ENCODE measurements at places on chromosomes 7 and 10.

DNA sequence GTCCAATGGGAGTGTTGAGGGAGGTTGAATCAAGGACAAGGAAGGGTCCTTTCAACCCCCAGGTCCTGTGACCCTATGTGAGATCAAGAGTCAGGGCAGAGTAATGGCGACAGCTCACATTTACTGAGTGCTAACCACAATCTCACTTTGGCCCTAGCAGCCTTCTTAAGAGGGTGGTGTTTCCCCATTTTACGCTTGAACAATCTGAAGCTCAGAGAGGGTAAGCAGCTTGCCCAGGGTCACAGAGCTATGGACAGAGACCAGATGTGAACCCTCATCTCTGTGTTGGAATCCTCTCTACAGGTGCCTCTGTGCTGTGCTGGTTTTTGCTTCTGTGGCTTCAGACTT is 102.0 kb downstream of the GRK5 start:
- DNase-seq = no peak

GRCh38 chr7:75591467-75592255 is 99.5 kb downstream of the SPDYE5 start:
- no peak for DNase-seq

GRCh38 chr10:78472551-78472890 is 438.9 kb downstream of the RPS24 start:
- DNase-seq = no peak

- no peak for DNase-seq
Observed at GRCh38 chr10:96622013-96622787, 35.4 kb upstream of the TM9SF3 start.

GRCh38 chr10:33193701-33194521 is 140.6 kb downstream of the NRP1 start:
- no peak for DNase-seq

GRCh38 chr10:12768156-12769100 is 233.1 kb downstream of the CCDC3 start:
- DNase-seq = no peak

- no peak for DNase-seq
Observed at GRCh38 chr10:36182179-36182566, 540.1 kb upstream of the FZD8 start.

GRCh38 chr10:50421026-50421719 is 169.9 kb upstream of the ASAH2 start:
- DNase-seq = peak; percentile 37

GRCh38 chr7:79608005-79608404 is 154.5 kb upstream of the MAGI2 start:
- DNase-seq = no peak

- no peak for DNase-seq
Observed at GRCh38 chr7:36190447-36191291, 37.6 kb downstream of the EEPD1 start.

- no peak for DNase-seq
Observed at GRCh38 chr10:44056967-44057805, 327.7 kb downstream of the CXCL12 start.

GRCh38 chr10:101779544-101780186 is 3.6 kb downstream of the NPM3 start:
- DNase-seq = peak; percentile 98

DNA sequence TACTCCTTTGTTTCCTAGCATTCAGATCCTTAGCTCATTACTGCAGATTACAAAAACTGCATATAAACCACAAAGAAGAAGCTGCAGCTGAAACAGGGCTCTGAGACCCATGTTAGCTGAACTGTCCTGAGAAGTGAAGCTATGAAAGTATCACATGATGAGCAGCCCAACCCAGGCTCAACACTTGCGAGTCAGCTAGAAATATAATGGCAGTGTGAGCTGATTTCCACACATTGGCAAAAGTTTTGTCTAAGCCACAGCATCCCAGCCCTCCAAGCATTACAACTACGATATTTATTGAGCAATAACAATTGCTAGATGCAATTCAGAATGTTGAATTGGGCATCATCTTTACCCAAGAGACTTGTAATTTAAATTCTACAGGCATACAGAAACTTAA is 34.5 kb upstream of the SKAP2 start:
- no peak for DNase-seq

GRCh38 chr7:135364206-135364605 is 130.6 kb downstream of the STRA8 start:
- no peak for DNase-seq

GRCh38 chr7:70654979-70655378 is 477.0 kb upstream of the GALNT17 start:
- no peak for DNase-seq

GRCh38 chr7:17944720-17945119 is 4.4 kb upstream of the SNX13 start:
- no peak for DNase-seq

- DNase-seq = no peak
Observed at GRCh38 chr10:132211246-132211645, 24.5 kb downstream of the DPYSL4 start.

DNA sequence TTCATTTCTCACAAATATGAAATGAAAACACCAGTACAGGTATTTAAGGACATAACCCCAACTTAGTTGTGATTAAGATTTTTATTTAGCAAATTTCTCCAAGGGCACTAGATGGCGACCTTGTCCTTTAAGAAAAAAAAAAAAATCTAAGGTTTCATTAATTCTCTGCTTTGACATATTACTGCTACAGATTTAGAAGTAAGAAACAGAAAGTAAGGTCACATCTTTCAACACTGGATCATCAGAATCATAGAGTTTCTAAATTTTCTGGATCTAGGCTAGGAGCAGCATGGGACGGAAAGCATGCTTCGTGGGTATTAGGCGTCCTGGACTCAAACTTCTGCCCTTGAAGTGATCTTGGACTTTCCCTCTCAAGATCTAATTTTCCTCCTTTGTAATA is 85.5 kb upstream of the PRKG1 start:
- DNase-seq = no peak

DNA sequence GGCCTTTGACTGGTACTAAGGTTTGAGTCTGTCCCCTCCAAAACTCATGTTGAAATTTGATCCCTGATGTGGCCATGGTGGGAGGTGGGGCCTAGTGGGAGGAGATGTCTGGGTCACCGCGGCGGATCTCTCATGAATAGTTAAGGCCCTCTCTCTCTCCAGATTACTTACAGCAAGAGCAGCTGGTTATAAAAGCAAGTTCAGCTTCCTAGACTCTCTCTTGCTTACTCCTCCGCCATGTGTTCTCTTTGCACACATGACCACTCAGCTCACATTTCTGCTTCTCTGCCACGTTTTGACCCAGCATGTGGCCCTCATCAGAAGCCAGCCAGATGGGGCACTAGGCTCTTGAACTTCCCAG is 29.9 kb upstream of the ZMIZ1 start:
- DNase-seq = no peak

- no peak for DNase-seq
Observed at GRCh38 chr10:13453896-13454295, 74.9 kb downstream of the BEND7 start.

GRCh38 chr7:8000315-8000941 is 31.8 kb downstream of the GLCCI1 start:
- DNase-seq = no peak

DNA sequence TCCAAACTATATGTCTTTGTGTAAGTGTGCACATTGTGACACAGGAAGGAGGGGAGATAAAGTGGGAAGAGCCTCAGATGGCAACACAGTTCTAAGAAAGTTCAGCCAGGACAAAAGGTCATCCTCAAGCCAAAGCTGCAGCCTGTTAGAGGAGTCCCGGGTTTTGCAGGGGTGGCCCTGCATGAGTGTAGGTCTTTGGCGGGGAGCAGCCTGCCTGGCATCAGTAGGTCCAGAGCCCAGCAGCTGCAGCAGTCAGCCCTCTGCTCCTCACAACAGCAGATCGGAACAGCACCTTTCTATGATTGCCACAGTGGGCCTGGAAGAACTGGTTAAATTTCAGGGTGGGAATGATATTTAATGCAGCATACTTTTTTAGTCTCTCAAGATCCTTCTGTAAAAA is 13.5 kb upstream of the VDAC2 start:
- no peak for DNase-seq

DNA sequence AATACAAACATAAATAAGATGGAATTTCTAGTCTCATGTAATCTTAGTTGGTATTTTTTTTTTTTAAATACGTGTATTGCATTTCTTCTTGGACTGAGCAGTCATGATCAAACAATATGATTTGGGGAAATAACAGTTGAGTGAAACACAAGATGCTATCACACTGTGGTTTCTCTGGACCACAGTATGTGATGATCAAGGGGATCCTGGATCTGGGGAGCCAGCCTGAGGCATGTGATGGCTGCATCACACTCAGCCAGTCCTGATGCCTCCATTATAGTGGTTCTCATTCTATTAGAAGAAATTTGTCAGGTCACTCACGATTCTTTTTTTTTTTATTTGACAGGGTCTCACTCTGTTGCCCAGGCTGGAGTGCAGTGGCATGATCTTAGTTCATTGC is 495.9 kb upstream of the POT1 start:
- DNase-seq = no peak

DNA sequence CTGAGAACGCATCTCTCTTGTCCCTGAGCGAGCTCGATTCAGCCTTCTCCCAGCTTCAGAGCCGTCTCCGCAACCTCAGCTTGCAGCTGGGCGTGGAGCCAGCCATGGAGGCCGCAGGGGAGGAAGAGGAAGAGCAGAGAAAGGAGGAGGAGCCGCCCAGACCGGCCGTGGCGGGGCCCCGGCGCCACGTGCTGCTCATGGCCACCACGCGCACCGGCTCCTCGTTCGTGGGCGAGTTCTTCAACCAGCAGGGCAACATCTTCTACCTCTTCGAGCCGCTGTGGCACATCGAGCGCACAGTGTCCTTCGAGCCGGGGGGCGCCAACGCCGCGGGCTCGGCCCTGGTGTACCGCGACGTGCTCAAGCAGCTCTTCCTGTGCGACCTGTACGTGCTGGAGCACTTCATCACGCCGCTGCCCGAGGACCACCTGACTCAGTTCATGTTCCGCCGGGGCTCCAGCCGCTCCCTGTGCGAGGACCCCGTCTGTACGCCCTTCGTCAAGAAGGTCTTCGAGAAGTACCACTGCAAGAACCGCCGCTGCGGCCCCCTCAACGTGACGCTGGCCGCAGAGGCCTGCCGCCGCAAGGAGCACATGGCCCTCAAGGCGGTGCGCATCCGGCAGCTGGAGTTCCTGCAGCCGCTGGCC is 43.2 kb downstream of the CHST3 start:
- DNase-seq = no peak

- no peak for DNase-seq
Observed at GRCh38 chr7:98329791-98330373, 48.4 kb downstream of the BRI3 start.

DNA sequence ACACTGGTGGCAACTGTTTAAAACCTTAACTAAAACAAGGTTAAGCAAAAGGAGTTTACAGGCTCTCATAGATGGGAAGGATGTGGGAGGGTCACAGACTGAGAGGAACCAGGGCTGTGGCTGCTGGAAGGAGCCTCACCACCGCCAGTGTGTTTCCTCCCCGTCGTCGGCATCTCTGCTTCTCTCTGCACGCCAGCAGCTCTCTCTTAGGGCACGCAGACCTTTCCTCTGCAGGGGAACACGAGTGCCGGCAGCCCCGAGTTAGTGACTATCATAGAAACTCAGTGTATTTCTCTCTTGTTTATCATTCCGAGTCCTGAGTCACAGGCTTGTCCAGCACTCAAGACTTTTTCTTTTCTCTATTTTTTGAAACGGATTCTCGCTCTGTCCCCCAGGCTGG is 8.1 kb upstream of the SH2D4B start:
- no peak for DNase-seq

- no peak for DNase-seq
Observed at GRCh38 chr10:110845192-110845755, 26.5 kb upstream of the PDCD4 start.

DNA sequence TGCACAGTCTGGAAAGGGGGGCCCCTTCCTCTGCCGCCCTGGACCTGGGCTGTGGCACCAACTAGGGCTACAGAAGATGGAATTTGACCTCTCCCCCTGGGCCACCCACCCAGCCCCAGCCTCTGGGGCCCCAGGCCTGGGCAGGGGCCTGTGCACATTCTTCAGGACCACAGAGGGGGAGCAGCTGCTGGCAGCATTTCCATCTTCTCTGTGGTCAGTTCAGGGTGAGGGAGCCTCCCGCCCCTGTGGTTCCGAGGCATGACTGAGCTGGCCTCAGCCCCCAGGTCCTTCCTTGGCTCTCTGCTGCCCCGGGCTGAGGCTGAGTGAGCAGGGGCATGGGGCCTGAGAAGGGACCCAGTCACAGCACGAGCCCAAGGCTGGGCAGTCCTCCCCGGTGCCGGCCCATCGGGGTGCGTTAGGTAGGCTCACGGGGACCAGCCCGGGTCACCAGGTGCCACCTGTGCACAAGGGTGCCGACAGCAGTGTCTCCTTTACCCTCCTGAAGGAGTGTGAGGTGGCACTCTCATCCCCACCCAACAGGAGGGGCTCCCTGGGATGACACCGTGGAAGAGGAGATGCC is 63.2 kb downstream of the UNCX start:
- DNase-seq = no peak

DNA sequence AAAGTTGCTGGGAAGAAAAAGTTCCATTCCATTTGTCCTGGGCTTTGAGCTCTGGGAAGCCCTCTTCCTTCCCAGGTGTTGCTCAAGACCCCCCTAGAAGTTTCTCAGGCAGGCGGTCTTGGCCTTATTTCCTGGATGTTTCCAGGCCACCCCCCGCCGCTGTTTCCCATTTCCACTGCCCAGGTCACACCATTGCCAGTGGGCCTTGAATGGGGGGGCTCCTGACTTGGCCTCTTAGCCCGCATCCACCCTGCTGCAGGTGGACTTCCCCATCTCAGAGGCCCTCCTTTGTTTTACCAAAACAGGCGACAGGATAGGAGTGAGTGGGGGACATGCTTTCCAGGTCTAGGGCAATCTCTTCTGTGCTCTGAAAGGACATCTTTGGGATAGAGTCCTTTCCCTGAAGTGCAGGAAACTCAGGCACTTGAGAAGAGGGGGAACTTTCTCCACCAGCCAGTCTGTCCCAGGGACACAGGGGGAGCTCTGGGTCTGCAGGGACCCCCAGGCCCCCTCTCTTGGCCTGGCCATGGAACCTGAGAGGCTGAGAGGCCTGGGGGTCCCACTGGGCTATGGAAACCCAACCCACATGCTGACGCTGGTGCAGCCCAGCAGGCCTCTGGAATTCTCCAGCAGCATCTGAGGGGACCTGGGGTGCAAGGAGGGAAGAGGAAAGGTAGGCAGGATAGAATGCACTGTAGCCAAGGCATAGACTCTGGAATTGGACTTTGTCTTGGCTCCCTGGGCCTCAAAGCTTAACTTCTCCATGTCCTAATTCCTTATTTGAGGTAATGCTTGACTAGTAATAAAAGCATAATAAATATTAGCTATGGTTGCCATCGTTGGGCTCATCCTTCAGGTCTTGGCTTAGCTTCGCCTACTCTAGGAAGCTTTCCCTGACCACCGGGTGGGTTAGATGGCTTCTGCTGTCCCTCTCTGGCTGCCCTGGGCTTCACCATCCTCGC is 17.6 kb downstream of the NEURL1 start:
- no peak for DNase-seq

GRCh38 chr10:61785473-61786105 is 115.9 kb upstream of the ARID5B start:
- no peak for DNase-seq

GRCh38 chr7:152760854-152761748 is 1.5 kb downstream of the ACTR3B start:
- no peak for DNase-seq
